ENCODE measurements at places on chromosomes 1 and 21.

- DNase-seq, result no peak
These were observed 6.6 kb upstream of the HES4 start for GRCh38 chr1:1006305-1007159.

DNA sequence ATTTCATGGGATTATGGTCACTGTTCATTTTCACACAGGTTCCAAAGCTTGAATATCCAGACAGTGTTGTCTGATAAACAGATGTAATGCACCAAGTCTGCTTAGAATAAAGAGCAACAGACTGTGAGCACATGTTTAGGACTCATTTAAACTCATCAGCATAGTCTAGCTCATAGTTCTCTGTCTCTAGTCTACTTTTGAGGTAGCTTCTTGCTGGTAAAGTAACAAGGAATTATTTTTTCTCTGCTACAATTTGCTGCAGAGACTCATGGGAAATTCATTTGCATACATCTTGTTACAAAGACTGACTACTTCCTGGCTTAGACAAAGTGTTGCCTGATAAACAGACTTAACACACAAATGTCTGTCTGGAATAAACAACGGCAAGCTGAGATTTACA is 187.2 kb downstream of the NFIA start:
- no peak for DNase-seq

DNA sequence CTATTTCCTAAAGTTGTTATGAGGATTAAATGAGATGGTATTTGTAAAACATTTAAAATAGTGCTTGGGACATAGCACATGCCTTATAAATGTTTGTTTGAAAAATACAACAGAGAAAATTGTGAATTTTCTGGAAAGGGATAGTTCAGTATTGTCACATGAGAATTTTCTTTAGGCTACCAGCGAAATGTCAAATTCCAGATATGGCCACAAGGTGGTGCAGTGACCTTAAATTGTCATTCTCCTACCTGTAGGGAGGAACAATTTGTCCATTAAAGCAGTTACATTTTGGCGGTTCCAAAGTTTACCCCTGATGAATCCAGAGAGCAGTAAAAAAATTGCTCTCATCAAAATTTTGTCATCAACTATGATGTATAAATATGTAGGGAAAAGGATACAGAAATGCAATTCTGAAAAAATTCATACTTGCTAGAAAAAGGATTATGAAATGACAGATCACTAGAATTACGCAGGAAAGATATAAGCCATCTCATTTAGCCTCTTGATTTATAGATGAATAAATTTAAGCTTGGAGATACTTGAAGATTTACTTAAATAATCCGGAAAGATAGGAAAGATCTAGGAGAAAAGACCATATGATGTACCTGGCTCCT is 50.2 kb upstream of the TSHB start:
- DNase-seq, result peak; percentile 72

GRCh38 chr1:221840511-221841243 is 98.8 kb upstream of the DUSP10 start:
- no peak for DNase-seq

- no peak for DNase-seq
These were observed 26.5 kb downstream of the SYF2 start for GRCh38 chr1:25205786-25206185.

- DNase-seq, result no peak
These were observed 4.3 kb downstream of the CR1L start for GRCh38 chr1:207649210-207649753.

DNA sequence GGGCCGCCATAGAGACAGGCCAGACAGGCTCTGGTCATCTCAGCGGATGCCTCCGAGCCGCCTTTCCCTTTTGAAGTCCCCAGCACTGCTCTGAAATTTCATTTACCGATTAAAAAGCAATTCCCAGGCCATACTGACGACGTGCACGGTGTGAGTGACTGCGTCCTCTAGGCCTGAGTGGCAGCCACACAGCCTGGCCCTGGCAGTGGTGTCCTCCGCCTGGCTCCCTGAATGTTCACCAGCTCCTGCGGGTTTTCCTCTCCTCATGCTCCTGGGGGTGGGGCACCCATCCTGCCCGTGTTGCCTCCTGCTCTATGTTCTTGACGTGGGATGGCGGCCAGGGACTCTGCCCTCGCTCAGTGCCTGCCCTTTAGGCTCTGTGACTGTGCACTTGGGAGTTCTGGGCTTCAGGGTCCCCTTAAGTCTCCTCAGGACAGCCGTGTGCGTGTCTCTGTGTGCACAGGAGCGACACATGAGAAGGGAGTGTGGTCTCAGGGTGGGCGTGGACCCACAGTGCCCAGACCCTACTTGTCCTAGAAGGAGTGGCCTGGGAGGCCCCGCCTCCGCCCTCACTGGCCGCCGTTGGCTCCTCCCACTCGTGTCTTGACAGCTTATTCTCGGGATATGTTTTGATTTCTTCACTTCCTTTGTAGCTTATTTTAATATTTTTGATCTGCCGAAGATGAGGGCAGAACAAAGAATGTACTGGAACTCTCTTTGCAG is 3.6 kb downstream of the SKI start:
- peak; percentile 54 for DNase-seq

- DNase-seq, result no peak
These were observed 157.7 kb downstream of the LYPLAL1 start for GRCh38 chr1:219331424-219331823.

DNA sequence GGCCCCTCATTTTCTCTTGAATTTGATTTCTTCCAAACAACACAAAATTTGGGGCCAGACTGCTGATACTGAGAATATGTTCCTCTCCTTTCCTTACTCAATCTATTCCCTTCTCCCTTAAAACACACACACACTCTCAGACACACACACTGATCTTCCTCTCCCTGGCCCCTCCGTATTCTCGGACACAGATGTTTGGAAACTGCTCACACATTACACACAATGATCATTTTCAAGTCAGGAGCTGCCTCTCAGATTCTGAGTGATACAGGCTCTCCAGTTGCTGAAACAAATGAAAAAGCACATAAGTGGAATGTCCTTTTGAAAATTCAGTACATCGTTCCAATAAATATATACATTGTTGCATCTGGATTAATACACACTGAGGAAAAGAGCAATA is 161.3 kb downstream of the CLEC20A start:
- DNase-seq, result no peak

DNA sequence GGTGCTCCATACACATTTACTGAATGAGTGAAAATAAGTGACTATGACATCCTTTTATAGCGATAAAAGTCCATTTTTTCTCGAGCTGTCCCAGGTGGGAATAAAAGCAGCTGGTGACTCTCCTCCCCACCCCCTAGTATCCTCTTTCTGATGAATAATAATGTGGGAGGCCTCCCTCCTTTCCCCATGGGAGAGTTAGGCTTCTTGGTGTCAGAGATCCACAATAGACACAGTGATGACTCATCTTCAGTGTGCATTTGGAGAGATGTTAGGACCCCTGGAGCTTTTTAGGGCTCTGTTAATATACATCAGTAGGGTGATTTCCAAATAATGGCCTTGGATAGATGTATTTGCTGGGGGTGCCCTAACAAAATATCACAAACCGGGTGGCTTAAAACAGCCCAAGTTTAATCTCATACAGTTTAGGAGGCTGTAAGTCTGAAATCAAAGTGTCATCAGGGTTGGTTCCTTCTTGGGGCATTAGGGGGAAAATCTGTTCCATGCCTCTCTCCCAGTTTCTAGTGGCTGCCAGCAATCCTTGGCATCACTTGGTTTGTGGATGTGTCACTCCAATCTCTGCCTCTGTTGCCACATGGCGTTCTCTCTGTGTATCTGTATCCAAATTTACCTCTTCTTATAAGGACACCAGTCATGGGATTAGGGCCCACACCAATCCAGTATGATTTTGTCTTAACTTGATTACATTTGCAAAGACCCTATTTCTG is 4.4 kb upstream of the PHC2 start:
- no peak for DNase-seq

GRCh38 chr1:235293322-235293942 is 34.5 kb downstream of the ARID4B start:
- no peak for DNase-seq

DNA sequence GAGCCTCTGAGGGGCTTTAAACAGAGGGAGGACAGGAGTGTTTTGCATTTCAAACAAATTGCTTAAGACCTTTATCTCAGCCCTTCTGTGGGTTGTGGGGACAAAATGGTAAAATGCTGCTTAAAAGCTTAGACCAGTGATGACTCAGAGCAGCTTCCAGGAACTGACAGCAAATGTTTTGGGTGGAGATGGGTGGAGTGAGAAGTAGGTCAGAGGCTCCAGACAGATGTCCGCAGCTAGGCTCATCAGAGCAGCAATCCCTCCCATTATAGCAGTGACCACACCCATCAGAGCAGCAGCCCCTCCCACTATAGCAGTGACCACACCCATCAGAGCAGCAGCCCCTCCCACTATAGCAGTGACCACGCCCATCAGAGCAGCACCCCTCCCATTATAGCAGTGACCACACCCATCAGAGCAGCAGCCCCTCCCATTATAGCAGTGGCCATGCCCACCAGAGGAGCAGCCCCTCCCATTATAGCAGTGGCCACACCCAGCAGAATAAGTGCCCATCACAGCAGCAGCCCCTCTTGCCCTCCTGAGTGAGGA is 532.2 kb downstream of the MATN1 start:
- DNase-seq, result peak; percentile 42

- peak; percentile 48 for DNase-seq
These were observed 58.1 kb upstream of the COA6 start for GRCh38 chr1:234315091-234315541.

DNA sequence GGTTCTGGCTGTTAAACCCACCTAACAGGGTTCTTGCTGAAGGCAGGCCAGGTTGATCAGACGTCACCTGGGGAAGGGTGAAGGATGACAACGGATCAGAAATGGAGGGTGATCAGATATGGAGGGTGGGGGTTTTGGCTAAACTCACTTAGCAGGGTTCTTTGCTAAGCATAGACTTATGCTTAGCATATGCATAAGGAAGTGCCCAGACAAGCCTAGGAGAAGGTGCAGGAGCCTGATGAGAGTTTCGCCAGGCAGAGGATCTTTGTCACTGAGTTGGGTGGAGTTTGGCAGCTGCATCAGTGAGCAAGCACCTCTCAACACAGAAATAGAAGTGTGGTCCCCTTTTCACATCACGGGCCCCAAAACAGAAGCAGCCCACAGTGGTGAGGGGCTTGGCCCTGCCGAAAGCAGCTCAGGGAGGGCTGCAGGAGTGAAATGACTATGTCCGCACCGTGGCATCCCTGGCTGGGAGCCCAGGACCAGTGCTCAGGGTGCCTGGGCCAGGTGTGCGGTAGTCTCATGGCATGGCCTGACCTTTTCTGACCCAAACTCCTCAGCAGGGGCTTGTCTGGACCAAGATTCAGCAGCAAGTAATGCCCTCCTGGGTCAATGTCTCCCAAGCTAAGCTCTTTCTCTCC is 101.6 kb downstream of the AJAP1 start:
- no peak for DNase-seq
